Stimulated activated CD4-positive, alpha-beta T cell treated with anti-CD3 and anti-CD28 coated beads, Interleukin-1b, Interleukin-23, amount 100 ng/mL, for 1 hour (primary cell): ENCODE measurements at places on chromosomes 12 and 14.

DNA sequence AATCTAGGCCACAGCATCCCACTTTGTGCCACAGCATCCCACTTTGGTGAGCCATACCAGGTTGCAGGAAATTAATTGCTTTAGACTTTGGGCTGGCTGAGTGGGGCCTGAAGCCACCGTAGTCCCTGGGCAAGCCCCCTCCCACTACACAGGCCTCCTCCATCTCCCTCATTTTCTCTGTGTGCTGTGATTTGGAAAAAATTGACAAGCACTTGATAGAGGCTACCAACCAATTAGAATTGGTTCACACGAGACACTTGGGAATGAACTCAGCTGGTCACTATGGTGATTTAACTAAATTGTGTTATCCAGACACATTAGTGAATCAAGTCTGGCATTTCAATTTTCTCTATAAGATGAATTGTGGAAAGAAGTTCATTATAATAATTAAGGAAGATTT is 481.1 kb downstream of the DIO2 start:
- no peak for DNase-seq

DNA sequence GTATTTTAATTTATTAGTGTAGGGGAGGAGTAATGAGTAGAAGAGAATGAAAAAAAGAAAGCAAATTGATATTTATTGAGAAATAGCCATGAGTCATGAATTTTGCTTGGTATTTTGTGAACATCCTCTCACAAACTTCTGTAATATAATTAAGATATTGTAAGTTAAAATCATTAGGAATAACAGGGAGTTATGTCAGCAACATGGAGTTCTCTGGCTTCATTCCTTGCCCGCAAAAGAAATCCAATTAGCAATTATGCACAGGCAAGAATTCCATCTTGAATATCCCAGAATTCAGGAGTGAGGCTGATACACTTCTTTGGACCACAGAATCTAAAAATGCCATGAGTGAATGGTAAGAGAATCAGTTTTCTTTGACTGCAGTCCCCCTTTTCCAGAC is 94.3 kb upstream of the PTHLH start:
- DNase-seq: no peak

DNA sequence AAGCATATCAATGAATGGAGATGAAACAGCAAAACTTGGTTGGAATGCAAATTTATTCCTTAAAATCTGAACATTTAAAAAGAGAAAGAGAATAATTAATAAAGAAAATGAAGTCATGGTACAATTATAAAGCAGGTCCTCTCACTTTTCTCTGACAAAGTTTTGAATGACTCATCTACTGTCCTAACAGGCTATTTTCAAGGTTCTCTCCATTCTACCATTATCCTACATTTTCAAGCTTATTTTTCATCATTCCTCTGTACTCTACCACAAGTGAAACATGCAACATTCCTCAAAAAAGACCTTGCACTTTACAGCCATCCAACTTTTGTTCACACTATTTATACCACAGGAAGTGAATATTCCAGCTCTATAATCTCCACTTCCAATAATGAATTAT is 36.9 kb upstream of the AP4S1 start:
- DNase-seq: no peak

DNA sequence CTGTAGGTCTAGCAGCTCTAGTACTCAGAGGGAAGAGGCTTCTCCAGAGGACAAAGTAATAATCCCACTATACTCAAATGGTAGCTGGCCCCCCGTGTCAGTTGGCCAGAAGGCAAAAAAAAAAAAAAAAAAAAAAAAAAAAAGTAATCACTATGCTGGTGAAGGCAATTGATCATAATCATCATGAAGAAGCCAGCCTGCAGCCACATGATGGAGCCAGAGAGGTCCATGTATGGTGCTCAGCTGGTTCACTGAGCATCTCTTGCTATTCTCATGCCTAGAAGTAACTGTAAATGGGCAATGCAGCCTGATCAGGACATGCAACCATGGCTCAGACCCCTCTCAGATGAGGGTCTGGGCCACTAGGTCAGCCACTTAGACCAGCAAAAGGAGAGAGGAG is 378.8 kb downstream of the MED13L start:
- DNase-seq: no peak

- no peak for DNase-seq
Observed at GRCh38 chr12:26694402-26694801, 138.6 kb downstream of the ITPR2 start.

GRCh38 chr12:121751034-121751433 is 38.5 kb downstream of the TMEM120B start:
- no peak for DNase-seq

GRCh38 chr14:21072781-21073339 is 2.8 kb downstream of the ARHGEF40 start:
- DNase-seq: no peak

- DNase-seq: no peak
Observed at GRCh38 chr12:93387780-93388179, 10.1 kb downstream of the NUDT4 start.

DNA sequence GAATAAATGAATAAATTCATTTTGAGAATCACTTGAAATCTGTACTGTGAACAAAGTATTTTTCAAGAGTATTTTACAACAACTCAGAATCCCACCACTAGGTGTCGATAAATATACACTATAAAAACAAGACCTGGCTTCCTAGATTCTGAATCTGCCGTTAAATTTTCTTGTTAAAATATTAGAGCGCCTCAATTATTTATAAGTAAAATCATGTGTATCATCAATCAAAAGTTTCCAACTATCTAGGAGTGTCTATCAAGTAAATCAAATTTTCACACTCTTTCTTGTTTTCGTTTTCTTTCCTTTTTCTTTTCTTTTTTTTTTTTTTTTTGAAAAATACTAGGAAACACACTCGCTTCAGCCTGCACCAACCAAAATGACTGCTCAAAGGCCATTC is 179.2 kb upstream of the DCN start:
- DNase-seq: no peak

- no peak for DNase-seq
Observed at GRCh38 chr14:58752289-58752688, 114.5 kb downstream of the DACT1 start.

GRCh38 chr12:13023811-13024530 is 20.2 kb upstream of the FAM234B start:
- DNase-seq: no peak
